NCI-H446 treated with DMSO at 0.1 percent for 48 hours (cell line): ENCODE measurements at places on chromosomes 2 and 18.

GRCh38 chr2:220460257-220460985, 833.0 kb downstream of the SLC4A3 start:
- no peak for DNase-seq

DNA sequence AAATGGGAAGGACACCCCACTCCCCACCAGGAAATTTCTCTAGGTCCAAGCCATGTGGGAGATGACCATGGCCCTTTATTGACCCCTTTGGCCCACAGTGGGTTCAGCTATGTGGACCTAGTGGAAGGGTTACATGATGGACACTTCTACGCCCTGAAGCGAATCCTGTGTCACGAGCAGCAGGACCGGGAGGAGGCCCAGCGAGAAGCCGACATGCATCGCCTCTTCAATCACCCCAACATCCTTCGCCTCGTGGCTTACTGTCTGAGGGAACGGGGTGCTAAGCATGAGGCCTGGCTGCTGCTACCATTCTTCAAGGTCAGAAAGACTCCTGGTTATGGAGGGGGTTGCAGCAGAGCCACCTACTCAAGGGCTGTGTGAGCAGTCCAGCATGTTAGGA, 1.3 kb downstream of the STK16 start:
- DNase-seq, result no peak

- DNase-seq, result no peak
Observed at GRCh38 chr18:12686100-12686499, 16.4 kb downstream of the CEP76 start.

GRCh38 chr18:48385596-48385995, 23.6 kb downstream of the ZBTB7C start:
- DNase-seq, result no peak

GRCh38 chr2:172376505-172377125, 50.8 kb upstream of the ITGA6 start:
- no peak for DNase-seq

DNA sequence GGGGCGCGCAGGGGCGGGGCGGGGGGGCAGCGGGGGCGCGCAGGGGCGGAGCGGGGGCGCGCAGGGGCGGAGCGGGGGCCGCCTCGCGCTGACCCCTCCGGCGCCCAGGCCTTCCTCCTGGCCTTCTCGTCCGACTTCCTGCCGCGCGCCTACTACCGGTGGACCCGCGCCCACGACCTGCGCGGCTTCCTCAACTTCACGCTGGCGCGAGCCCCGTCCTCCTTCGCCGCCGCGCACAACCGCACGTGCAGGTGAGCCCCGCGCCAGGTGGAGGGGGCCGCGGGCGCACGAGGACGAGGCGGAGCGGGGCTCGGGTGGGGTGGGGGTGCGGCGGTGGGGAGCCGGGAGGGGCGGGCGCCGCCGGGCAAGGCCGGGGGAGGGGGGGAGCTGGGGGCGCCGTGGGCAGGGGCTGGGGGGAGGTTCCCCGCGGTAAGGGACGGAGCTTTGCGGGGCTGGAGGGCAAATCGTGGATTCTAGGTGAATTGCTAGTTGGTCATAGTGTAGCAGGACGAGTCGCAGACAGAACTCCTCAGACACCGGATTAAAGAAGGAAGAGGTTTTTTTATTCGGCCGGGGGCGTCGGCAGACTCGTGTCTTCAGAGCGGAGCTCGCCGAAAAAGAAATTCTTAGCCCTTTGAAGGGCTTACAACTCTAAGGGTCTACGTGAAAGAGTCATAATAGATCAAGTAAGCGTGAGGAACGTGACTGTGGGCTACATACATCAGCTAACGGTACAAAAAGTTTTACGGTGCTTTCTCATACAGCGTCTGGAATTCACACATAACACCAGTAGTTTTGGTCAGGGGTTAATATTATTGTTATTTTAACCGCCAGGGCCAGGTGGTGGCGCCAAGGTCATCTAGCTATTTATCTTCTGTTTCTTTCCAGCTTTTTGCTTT, 29.9 kb downstream of the ANO7 start:
- no peak for DNase-seq

DNA sequence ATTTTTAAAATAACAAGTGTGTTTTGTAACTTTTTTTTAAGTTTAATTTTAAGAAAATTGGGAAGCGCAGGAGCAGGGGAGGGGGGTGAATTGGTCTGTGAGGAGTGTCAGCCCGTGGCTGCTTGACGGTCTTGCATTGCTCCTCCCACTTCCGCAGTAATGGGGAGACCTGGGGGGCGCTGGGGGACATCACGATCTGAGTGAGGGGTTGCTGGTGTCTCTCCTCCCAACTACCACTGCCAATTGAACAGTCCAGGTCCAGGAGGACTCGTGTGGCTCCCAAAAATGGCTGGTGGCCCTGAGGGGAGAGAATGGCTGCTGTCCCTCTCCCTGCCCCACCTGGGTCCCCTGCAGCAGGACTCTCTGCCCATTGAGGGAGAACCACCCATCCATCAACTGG, 57.4 kb upstream of the SMAD7 start:
- DNase-seq, result no peak

GRCh38 chr2:7119132-7119835, 202.1 kb downstream of the RNF144A start:
- DNase-seq, result peak; percentile 15

- no peak for DNase-seq
Observed at GRCh38 chr2:239393388-239393940, 7.4 kb downstream of the HDAC4 start.
